Right lobe of liver (tissue), 6 donors: ENCODE measurements at places on chromosomes 12 and 14.

DNA sequence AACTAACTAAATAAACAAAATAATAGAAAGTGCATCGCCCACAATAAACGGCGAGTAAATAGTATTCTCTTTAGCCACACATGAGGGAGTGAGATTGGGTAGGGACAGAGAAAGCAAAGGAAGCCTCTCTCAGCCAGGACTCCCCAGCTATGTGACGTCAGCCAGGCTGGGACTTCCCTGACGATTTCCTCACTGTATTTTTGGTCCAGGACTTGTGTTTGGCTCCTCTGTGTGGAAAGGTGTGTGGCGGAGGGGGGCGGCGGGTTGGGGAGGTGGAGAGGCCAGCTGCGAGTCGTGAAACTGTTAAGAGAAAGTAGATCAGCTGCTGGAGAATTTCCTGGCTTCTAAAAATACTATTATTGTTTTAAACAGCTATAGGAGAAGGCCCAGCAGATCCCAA, 1124.6 kb downstream of the AACS start:
- DNase-seq, result no peak

GRCh38 chr14:105489542-105490266, 1.3 kb upstream of the TEDC1 start:
- peak; percentile 85 for DNase-seq

DNA sequence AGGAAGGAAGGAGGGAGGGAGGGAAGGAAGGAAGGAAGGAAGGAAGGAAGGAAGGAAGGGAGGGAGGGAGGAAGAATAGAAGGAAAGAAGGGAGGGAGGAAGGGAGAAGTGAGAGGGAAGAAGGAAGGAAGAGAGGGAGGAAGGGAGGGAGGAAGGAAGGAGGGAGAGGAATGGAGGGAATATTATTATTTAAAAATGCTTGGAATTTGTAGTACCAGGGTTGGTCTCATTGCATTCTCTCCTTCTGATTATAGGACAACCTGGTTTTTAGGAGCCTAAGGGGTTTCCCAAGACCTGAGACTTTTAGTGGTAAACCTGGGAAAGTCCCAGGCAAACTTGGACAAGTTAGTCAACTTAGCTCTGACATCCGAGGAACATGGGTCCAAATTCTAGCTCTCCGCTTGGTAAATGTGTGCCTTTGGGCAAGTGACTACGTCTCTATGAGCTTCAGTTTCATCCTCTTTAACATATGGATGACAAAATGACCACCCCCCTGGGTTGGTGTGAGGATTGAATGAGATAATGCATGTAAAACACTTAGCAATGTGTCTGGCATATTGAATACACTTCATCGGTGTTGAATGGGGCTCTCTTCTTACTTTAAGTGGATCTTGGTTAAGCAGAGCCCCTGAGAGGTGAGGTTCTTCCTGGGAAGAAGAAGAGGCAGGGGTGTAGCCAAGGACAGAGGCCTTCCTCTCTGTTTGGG, 690.7 kb upstream of the TBX3 start:
- no peak for DNase-seq

- DNase-seq, result no peak
These were observed 592 bp upstream of the KCNK10 start for GRCh38 chr14:88323523-88324199.

DNA sequence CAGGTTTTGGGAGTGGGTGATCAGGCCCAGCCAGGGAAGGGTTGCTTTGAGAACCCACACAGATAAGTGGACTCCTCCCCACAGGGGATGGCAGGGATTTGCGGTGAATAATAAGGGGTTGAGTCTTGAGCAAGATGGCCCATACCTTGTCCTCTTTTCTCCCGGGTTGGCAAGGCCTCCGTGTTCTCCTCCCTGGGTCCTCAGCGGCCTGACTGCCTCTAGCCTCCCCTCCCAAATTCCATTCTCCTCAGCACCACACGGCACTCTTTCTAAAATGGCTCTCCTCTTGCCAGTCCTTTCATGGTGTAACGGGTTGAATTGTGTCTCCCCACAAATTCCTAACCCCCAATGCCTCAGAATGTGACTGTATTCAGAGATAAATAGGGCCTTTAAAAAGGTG, 70.0 kb downstream of the CHST11 start:
- no peak for DNase-seq

DNA sequence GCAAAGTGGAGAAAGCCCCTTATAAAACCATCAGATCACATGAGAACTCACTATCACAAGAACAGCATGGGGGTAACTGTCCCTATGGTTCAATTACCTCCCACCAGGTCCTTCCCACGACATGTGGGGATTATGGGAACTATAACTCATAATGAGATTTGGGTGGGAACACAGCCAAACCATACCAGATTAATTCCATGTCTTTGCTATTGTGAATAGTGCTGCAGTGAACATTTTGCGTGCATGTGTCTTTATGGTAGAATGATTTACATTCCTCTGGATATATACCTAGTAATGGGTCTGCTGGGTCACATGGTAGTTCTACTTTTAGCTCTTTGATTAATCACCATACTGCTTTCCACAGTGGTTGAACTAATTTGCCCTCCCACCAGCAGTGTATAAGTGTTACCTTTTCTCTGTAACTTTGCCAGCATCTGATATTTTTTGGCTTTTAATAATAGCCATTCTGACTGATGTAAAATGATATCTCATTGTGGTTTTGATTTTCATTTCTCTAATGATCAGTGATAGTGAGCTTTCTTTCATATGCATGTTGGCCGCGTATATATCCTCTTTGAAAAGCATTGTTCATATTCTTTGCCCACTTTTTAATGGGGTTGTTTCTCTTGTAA, 29.7 kb upstream of the SAV1 start:
- no peak for DNase-seq

GRCh38 chr12:2797721-2798418, 3.1 kb downstream of the FKBP4 start:
- DNase-seq, result peak; percentile 52

DNA sequence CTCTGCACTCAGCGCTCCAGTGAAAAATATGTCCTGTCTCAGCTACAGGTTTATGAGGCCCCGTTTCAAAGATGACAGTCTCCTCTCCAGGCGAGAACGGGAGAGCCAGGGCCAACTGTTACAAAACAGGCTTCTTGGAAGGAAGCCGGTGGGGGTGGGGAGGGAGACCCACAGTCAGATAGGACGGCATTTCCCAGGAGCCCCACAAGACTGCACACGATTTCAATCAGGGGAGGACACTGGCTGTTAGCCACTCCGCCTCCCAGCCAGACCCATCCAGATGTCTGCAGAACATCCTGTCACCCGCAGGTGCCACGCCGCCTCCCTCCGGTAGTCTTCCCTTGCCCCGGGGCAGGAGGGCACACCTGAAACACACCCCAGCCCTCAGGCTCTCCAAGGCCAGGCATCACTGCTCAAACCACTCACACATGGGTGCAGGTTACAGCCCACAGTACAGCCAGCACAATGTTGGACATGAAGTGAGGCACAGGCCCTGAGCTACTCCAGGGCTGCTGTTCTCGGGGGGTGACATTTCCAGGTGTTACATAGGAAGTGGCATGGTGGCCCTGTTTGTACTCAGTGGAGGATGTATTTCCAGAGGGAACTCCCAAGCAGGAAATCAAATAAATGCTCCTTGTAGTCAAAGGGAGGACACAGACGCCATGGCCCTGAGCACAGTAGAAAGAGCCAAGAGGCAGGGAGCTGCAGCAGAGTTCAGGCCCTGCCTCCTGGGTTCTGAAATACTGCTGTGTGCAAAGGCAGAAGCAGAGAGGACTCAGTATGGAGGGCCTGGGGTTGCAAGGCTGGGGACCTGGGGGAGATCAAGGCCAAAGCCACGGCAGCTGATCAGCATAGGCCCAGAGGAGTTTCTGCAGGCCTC, 138.1 kb downstream of the BCL11B start:
- peak; percentile 27 for DNase-seq

- peak; percentile 74 for DNase-seq
These were observed 4.7 kb downstream of the TNFRSF1A start for GRCh38 chr12:6336889-6337853.

DNA sequence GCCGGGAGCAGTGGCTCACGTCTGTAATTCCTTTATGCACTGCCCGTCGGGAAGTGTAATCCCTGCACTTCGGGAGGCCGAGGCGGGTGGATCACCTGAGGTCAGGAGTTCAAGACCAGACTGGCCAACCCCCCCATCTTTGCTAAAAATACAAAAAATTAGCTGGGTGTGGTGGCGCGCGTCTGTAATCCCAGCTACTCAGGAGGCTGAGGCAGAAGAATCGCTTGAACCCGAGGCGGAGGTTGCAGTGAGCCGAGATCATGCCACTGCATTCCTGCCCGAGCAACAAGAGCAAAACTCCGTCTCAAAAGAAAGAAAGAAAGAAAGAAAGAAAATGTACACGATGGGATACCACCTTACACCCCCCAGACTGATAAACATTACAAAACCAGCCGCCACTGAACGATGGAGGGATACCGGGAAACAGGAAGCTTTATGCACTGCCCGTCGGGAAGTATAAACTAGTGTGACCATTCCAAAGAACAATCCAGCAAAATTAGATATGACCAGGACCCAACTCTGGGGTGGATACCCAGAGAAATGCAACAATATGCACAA, 1.1 kb downstream of the ABCD4 start:
- no peak for DNase-seq
